Activated CD8-positive, alpha-beta T cell treated with anti-CD3 and anti-CD28 coated beads for 36 hours (primary cell): ENCODE measurements at places on chromosomes 11 and 22. TPM values are rescaled to one million over a fixed set of nuclear protein-coding genes. Genes with fewer than 3 reads are reported as not detected.

DNA sequence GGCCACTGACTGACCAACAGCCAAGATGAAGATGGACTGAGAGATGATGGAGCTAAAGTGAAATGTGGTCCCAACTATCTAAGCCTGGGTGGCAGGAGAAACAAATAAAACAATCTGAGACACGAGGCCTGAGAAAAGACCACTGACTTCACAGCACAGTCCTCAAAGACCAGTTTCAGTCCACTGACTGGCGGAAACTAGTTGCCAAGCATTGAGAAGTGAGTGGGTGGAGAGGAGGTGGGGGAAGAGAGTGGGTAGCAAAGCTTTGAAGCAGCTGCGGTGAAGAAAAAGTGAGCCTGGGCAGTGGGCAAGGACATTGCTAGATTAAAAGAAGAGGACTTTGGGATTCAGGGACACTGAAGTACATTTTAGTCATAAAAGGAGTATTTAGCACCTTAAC, 1.9 kb downstream of the MS4A1 start:
- H3K27ac ChIP-seq: no peak overlapping the region
- no peak for DNase-seq
- H3K27me3 ChIP-seq: peaks cover 5% of the 10 kb centered on the region
- peaks cover 18% of the 10 kb centered on the region for H3K4me1 ChIP-seq
- H3K4me3 ChIP-seq: no peak overlapping the region

GRCh38 chr11:117843666-117844484, 19.3 kb upstream of the FXYD2 start:
- H3K27ac ChIP-seq: no peak overlapping the region
- peak; percentile 92 for DNase-seq
- no peak overlapping the region for H3K4me3 ChIP-seq
- H3K27me3 ChIP-seq: no peaks in the 10 kb centered on the region
- H3K4me1 ChIP-seq: peaks cover 4% of the 10 kb centered on the region

DNA sequence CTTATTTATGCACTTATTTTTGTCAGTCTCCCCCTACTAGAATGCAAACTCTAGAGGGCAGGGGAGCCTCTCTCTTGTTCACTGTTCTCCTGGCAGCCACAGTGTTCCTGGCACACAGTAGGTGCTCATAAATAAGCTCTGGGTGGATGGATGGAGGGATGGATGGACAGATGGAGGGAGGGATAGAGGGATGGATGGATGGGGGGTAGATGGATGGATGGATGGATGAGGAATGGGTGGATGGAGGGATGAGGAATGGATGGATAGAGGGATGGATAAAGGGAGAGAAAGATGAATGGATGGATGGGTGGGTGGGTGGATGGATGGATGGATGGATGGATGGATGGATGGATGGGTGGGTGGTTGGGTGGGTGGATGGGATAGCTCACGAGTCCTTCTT, 13.5 kb downstream of the PVALB start:
- no peak overlapping the region for H3K4me3 ChIP-seq
- H3K36me3 ChIP-seq: no peaks in the 10 kb centered on the region
- H3K4me1 ChIP-seq: peaks cover 9% of the 10 kb centered on the region
- DNase-seq: no peak
- H3K27me3 ChIP-seq: peaks cover 2% of the 10 kb centered on the region

DNA sequence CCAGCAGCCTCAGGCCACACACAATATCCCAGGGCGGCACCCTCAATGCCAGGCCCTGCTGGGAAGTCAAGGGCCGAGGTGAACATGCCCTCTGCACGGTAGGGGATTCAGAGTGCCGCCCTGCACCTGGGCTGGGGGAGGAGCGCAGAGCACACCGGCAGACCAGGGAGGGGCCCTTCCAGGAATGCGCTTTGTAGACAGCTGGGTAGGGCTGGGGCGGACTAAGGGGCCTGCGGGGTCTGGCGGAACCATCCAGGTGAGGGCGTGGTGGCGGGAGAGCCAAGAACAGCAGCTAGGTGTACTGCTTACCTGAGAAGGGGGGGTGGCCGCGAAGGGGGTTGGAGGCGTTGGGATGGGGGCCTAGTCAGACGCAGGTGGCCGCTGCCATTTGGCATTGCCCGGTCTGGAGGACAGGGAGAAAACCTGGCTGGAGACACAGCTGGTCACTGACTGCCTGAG, 26.0 kb downstream of the DUSP8 start:
- peaks cover 22% of the 10 kb centered on the region for H3K27me3 ChIP-seq
- no peak overlapping the region for H3K27ac ChIP-seq
- H3K36me3 ChIP-seq: no peaks in the 10 kb centered on the region
- DNase-seq: no peak
- H3K4me1 ChIP-seq: no peaks in the 10 kb centered on the region
- H3K4me3 ChIP-seq: no peak overlapping the region

DNA sequence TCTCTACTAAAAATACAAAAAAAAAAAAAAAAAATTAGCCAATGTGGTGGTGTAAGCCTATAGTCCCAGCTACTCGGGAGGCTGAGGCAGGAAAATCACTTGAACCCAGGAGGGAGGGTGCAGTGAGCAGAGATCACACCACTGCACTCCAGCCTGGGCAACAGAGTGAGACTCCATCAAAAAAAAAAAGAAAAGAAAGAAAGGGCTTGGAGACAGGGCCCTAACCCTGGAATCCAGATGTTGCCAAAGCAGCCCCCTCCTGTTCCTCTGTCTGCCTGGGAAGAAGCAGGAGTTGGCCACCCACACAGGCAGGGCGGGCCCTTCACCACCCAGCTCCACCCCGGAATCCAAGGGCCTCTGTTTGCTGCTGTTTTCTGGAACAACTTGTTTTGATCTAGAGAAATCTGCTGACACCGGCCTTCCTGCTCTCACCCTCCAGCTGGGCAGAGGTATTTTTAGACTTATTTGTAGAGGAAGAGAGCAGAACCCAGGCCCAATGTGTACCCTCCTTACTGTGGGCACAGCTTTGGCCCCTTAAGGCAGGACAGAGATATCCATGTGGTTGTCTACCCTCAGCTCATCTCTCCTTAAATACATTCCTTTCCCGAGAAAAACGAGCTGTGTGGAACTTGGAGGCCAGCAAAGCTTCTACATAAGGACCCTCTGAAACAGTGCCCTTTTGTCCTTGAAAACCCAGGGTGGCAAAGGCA, 2.7 kb upstream of the NEAT1 start:
- H3K27ac ChIP-seq: peak overlapping the region; percentile 98
- H3K4me1 ChIP-seq: peaks cover 36% of the 10 kb centered on the region
- H3K27me3 ChIP-seq: peaks cover 8% of the 10 kb centered on the region

DNA sequence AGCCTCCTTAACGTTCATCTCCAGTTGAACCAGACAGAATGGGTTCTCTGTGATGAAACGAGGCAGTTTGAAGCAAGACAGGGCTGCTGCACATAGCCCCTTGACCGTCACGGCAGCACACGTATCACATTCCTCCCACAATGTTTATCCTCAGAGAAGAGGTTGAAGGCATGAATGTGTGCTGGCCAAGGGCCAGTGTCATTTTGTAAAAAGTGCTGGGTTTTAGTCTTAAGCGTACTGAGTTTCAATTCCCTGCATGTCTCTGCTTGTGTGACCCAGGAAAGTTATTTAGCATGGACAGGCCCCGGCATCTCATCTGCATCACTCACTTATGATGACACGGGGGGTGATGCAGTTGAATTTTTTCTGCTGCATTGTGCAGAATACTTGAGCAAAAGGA, 31.6 kb downstream of the TTC12 start:
- H3K27ac ChIP-seq: no peak overlapping the region
- H3K36me3 ChIP-seq: peaks cover 5% of the 10 kb centered on the region
- H3K27me3 ChIP-seq: no peaks in the 10 kb centered on the region
- no peak overlapping the region for H3K4me3 ChIP-seq
- H3K4me1 ChIP-seq: no peaks in the 10 kb centered on the region
- no peak for DNase-seq

DNA sequence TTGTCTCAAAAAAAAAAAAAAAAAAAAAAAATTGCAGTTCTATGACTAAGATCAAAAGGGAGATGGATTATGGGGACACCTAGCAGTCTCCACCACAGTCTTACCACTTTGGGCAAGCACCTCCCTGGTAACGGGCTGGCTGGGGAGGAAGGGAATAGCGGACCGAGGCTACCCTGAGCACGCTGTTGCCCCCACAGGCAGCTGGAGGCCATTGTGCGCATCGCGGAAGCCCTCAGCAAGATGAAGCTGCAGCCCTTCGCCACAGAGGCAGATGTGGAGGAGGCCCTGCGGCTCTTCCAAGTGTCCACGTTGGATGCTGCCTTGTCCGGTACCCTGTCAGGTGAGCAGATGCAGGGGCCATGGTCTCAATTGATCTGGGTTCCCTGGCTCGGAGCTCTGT, 21.2 kb downstream of the MCM5 start:
- no peaks in the 10 kb centered on the region for H3K27me3 ChIP-seq
- no peak overlapping the region for H3K27ac ChIP-seq
- H3K36me3 ChIP-seq: peaks cover 52% of the 10 kb centered on the region
- no peak overlapping the region for H3K4me3 ChIP-seq
- peaks cover 2% of the 10 kb centered on the region for H3K4me1 ChIP-seq

- no peaks in the 10 kb centered on the region for H3K36me3 ChIP-seq
- H3K4me3 ChIP-seq: no peak overlapping the region
- H3K27ac ChIP-seq: no peak overlapping the region
- no peaks in the 10 kb centered on the region for H3K4me1 ChIP-seq
- H3K27me3 ChIP-seq: peaks cover 15% of the 10 kb centered on the region
Observed at GRCh38 chr11:32510039-32510438, 73.6 kb upstream of the EIF3M start.

GRCh38 chr11:131745405-131745804, 375.0 kb downstream of the NTM start:
- no peaks in the 10 kb centered on the region for H3K27me3 ChIP-seq
- no peak for DNase-seq
- no peak overlapping the region for H3K27ac ChIP-seq
- no peaks in the 10 kb centered on the region for H3K4me1 ChIP-seq

- DNase-seq: no peak
- H3K4me1 ChIP-seq: no peaks in the 10 kb centered on the region
- H3K27ac ChIP-seq: no peak overlapping the region
- H3K4me3 ChIP-seq: no peak overlapping the region
- H3K27me3 ChIP-seq: peaks cover 5% of the 10 kb centered on the region
- H3K36me3 ChIP-seq: no peaks in the 10 kb centered on the region
Observed at GRCh38 chr11:86896441-86896841, 58.8 kb downstream of the FZD4 start.

DNA sequence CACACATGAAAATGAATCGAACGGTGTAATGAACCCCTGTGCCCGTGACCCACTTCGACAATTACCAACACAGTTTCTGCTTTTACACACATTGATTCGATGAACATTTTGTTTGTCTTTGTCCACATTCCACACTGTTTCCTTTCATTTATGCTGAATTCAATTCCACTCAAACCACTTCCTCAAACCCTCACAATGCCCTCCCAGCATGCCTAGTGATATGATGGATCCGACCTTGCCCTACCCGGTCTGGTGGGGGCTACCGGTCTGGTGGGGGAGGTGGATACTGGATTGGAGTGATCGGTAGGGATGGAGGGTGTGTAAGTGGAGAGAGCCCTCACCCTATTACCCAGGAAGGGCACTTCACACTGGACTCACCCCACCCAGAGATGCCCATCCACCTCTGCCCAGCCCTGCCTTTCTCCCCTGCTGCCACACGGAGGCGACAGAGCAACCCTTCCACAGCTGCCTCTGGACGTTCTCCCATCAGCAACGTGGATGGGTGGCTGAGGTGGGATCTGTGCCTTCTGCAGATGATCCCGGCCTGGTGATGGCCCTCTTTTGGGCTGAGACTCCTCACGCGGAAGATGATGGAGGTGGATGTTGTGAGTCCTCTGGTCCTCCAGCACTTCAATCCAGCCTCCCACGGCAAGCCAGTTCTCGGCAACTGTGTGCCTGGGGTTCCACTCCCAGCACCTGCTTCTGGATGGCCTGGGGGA, 33.0 kb upstream of the P2RY2 start:
- no peak overlapping the region for H3K27ac ChIP-seq
- H3K36me3 ChIP-seq: no peaks in the 10 kb centered on the region
- H3K27me3 ChIP-seq: peaks cover 7% of the 10 kb centered on the region
- DNase-seq: peak; percentile 74
- peak overlapping the region; percentile 11 for H3K4me3 ChIP-seq

- H3K27me3 ChIP-seq: no peaks in the 10 kb centered on the region
- no peak overlapping the region for H3K27ac ChIP-seq
- H3K36me3 ChIP-seq: peaks cover 2% of the 10 kb centered on the region
Observed at GRCh38 chr11:103344886-103345285, 235.7 kb downstream of the DYNC2H1 start.

GRCh38 chr11:67601098-67601497, 5.6 kb upstream of the NDUFV1 start:
- H3K4me3 ChIP-seq: no peak overlapping the region
- DNase-seq: no peak
- peaks cover 12% of the 10 kb centered on the region for H3K4me1 ChIP-seq
- H3K36me3 ChIP-seq: no peaks in the 10 kb centered on the region
- no peak overlapping the region for H3K27ac ChIP-seq

- no peak overlapping the region for H3K4me3 ChIP-seq
- H3K4me1 ChIP-seq: no peaks in the 10 kb centered on the region
- DNase-seq: no peak
Observed at GRCh38 chr11:122273476-122274191, 157.6 kb upstream of the BLID start.

DNA sequence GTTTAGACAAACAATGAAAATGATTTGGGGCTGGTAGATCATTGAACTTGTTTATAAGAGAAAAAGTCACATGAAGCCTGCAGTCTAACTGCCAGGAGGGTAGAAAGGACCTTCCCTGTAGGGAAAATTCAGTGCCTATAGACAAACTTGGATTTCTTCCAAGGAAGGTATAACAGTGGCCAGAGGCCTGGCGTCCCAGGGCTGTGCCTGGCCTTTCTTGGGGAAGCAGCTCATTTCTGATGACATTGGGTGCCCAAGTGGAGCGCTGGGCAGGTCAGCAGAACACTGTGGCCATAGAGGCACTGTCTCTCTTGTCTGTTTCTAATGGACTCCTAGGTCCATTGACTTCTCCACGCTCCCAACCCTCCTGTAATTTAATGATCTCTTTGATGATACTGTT, 6.6 kb upstream of the FXYD6 start:
- peaks cover 10% of the 10 kb centered on the region for H3K27me3 ChIP-seq
- DNase-seq: no peak
- H3K4me1 ChIP-seq: no peaks in the 10 kb centered on the region

DNA sequence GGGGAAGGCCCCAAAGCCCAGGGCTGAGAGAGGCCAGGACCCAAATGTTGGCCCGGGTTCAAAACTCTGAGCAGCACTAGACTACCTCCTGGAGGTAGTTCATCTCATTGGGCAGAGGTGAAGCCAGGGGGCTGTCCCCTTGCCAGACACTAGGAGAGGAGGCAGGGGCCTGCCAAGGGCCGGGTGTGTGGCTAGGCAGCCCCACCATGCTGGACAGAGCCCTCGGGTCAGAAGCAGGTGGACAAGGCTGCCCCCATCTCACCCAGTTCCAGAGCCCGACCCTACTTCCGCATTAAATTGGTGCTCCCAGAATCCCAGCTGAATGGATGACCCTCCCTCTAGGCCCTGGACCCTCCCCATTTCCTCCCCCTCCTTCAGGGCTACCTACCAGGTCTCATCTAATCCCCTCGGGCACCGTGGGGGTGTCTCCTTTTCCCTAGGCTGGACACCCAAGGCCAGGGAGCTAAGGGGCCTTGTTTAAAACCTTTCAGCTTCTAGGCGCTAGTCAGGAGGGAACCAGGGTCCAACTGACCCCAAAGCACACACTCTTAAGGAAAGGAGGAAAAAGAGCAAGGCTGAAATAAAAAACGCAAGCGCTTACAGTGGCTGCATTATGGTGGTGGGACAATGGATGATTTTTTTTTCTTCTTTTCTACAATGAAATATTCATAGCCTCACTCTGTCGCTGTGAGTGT, 72.1 kb upstream of the TCF20 start:
- no peak for DNase-seq
- peaks cover 10% of the 10 kb centered on the region for H3K4me1 ChIP-seq
- H3K4me3 ChIP-seq: peak overlapping the region; percentile 57
- no peak overlapping the region for H3K27ac ChIP-seq

The CPT1A gene
- 17.5 TPM for total RNA-seq

The LRRC56 gene
- 0.67 TPM for total RNA-seq

The CASP5 gene
- not detected for total RNA-seq

The BAIAP2L2 gene
- 0.61 TPM for total RNA-seq

The CHRNA10 gene
- total RNA-seq: 0.58 TPM

The KDM4E gene
- not detected for total RNA-seq

The TRIM48 gene
- total RNA-seq: not detected

The TBC1D22A gene
- 42.8 TPM for total RNA-seq

The APLNR gene
- not detected for total RNA-seq
